ENCODE measurements at places on chromosomes 3 and 15.

DNA sequence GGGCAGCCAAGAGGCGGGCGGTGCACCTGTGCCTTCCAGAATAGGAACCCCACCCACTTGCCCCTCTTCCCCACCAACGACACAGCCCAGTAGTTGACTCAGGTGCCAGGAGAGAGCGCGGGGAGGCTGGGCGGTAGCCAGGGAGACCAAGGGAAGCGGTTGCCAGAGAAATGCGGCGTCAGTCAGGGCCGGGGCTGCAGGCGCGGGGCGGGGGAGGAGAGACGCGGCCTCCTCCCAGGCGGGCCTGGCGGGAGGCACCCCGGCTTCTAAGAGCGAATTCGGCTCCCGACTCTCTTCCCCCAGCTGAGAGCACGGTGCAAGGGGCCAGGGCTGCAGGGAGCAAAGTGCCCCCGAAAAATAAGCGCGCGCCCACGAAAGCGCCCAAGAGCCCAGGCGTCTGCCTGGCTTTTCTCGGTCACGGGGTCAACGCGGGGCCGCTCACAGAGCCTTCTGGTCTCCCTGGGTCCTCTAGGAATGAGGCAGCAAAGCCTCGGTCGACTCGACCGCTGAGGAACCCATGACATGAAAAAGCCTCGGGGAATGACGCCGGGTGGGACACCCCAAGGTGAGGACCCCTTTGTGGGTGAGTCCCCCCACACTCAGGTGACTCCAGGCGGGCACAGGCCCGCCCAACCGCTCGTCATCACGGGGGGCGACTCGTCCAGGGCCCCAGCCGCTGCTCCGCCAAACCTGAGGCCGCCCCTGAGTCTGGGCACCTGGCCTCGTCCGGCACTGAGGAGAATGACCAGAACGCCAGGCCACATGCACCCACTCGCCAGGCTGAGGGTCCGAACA, 716 bp downstream of the CPEB1 start:
- H3K27me3 ChIP-seq: peaks cover 37% of the 10 kb centered on the region
- DNase-seq: peak; percentile 21
- H3K4me1 ChIP-seq: peaks cover 13% of the 10 kb centered on the region
- no peaks in the 10 kb centered on the region for H3K36me3 ChIP-seq
- H3K4me3 ChIP-seq: peak overlapping the region; percentile 14

GRCh38 chr15:68330416-68330815, 52.9 kb downstream of the FEM1B start:
- H3K4me1 ChIP-seq: peaks cover 29% of the 10 kb centered on the region
- H3K27ac ChIP-seq: no peak overlapping the region
- no peak for DNase-seq
- H3K4me3 ChIP-seq: no peak overlapping the region
- no peaks in the 10 kb centered on the region for H3K36me3 ChIP-seq

DNA sequence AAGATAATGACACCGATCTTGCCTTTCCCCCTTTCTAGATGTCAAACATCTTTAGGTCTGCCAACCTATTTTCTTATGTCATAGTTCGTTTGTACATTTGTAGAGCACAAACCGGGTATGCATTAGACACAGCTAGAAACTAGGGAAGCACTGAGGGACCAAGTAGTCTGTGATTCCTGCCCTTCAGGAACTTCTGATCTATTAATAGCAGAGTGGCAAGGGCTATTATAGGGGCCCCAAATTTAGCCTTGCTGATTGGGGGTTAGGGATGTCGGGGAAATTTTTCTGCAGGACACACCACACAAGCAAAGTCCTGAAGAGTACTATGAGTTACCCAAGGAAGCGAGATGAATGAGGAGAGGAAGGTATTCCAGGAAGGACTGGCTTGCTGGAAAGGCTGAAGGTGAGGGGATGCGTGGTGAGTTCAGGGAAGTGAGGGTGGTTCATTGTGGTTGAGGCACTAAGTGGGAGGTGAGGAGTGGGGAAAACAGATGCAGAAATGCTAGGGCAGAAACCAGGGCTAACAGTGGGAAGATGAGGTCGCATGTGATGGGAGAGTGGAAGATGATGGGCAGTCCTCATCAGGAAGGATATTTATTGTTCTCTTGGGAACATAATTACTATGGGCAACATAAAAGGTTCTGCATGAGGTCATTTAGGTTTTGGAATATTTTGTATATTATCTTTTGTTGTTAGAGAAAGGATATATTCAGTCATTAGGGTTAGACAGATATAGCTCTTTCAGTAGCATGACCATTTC, 144.3 kb downstream of the CMSS1 start:
- H3K4me1 ChIP-seq: peaks cover 9% of the 10 kb centered on the region
- no peak overlapping the region for H3K4me3 ChIP-seq
- no peaks in the 10 kb centered on the region for H3K27me3 ChIP-seq

- no peaks in the 10 kb centered on the region for H3K36me3 ChIP-seq
- no peak overlapping the region for H3K27ac ChIP-seq
Observed at GRCh38 chr3:78148986-78149717, 1109.3 kb downstream of the ROBO2 start.

DNA sequence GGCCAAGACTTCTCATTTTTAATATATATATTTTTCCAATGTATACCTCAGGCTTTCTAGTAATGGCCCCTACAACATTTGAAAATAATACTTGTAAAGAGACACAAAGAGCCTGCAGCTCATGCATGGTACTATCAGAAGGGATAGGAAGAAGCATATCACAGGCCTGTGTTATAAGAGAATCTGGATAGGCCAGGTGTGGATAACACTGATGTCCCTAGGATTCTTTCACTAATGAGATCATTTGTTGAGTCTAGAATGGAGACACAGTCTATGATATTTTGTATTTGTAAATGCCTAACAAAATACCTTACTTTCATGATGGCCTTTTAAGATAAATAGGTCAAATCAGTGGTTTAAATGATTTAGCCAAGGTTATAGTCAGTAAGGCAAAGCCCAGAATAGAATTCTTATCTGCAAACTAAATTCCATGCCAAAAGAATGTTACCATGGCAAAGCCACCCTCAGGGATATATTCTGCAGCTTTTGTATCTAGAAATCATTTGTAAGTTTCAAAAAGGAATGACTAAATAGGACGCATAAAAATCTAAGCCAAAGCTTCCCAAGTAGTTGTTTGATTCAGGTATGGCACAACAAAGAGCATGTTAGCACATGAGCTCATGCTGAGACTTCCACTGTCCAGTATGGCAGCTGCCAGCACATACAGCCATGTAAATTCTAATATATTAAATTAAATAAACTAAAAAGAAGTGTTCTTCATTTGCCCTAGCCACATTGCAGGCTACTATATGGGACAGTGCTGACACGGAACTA, 10.0 kb downstream of the DCP1A start:
- no peak overlapping the region for H3K4me3 ChIP-seq
- no peak overlapping the region for H3K27ac ChIP-seq
- H3K27me3 ChIP-seq: no peaks in the 10 kb centered on the region
- peaks cover 5% of the 10 kb centered on the region for H3K4me1 ChIP-seq

GRCh38 chr15:70429056-70429722, 331.5 kb upstream of the TLE3 start:
- DNase-seq: no peak
- no peak overlapping the region for H3K27ac ChIP-seq
- H3K36me3 ChIP-seq: no peaks in the 10 kb centered on the region

DNA sequence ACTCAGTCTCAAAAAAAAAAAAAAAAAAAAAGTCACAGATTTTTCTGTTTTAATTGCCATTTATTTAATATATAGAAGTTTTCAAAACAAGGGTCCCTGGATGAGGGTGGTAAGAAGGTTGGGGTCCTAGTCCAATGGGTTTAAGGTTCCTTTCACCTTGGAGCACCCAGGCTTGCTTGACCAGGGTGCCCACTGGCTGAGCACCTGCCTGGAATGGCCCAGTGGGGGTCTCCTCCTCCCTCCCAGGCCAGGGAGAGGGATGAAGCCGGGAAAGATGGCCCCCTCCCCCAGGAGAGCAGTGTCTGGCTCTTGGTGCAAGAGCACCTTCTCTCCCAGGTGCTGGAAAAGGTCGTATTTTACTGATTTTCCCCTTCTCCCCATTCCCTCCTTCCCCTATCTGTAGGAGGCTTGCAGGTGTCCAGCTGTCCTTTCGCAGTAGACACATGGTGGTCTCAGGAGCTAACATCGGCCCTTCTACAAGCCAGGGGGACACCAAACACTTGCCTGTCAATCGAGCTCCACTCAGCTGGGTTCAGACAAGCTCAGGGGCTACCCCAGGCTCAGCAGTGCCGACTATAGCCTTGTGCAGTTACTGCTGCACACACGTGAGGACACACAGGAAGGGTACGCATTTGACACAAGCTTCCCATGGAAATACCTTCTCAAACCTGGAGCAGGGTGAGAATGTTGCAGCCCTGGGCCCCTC, 112.3 kb upstream of the KLF13 start:
- H3K4me1 ChIP-seq: peaks cover 16% of the 10 kb centered on the region
- H3K36me3 ChIP-seq: no peaks in the 10 kb centered on the region
- no peak overlapping the region for H3K27ac ChIP-seq
- H3K27me3 ChIP-seq: no peaks in the 10 kb centered on the region

DNA sequence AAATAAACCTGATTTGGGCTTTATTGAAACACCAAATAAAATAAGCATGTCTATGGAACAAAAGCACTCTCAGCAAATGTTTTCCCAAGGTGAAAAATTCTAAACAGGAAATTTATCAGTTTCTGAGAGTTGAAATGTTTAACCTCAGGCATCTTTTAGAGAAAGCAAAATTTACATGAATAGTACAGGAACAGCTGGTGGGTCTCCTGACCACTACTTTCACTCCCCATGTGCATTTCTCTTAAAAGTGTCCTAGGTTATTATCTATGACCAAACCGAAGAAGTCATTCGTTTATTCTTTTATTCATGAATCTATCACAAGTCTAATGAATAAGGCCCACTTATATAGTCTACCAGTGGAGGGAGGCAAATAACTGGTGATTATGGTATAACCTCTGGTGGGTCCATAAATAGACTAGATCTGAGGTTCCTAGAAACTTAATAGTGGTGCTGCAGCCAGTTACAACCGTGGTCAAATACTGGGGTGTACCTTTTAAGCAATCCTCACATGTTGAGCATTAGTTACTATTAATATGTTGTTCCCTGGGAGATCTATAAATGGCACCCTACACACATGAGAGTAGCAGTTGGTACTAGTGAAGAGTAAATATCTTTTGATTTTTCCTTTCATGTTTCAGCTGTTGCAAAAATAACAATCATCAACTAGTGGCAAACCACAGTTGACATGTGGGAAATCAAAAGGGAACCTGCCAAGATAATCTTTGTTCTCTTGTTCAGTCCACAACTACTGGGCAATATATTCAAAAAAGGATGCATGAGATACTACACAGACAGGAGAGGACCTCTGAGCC, 169.3 kb upstream of the STAC start:
- H3K27ac ChIP-seq: no peak overlapping the region
- H3K4me3 ChIP-seq: no peak overlapping the region
- no peaks in the 10 kb centered on the region for H3K27me3 ChIP-seq
- DNase-seq: no peak
- H3K36me3 ChIP-seq: no peaks in the 10 kb centered on the region

DNA sequence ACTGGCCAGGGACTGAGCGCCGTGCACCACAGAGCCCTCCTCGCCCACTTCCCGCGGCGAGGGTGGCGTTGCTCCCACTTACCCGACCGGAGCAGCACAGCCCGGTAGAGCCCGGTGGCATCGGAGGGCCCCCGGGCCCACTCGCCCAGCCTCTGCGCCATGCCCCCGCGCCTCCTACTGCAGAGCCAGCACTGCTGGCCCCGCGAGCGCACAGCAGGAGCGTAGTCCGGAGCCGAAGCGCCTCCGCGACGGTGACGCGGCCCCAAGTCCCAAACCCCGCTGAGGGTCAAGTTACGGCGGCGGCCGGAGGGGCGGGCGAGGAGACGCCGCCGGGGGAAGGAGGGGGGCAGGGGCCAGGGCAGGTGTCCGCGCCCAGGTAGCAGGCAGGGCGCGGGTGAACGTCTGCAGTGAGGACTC, 9.6 kb upstream of the FAM107A start:
- peaks cover 5% of the 10 kb centered on the region for H3K36me3 ChIP-seq
- no peak overlapping the region for H3K27ac ChIP-seq
- peaks cover 19% of the 10 kb centered on the region for H3K4me1 ChIP-seq
- DNase-seq: no peak
- H3K4me3 ChIP-seq: no peak overlapping the region

- no peaks in the 10 kb centered on the region for H3K27me3 ChIP-seq
- H3K36me3 ChIP-seq: peaks cover 9% of the 10 kb centered on the region
- H3K27ac ChIP-seq: no peak overlapping the region
Observed at GRCh38 chr3:11335056-11335608, 62.9 kb downstream of the ATG7 start.

- no peak overlapping the region for H3K27ac ChIP-seq
- H3K27me3 ChIP-seq: no peaks in the 10 kb centered on the region
- no peak for DNase-seq
- H3K36me3 ChIP-seq: peaks cover 34% of the 10 kb centered on the region
- H3K4me3 ChIP-seq: no peak overlapping the region
Observed at GRCh38 chr3:170278627-170279026, 56.4 kb downstream of the PRKCI start.

DNA sequence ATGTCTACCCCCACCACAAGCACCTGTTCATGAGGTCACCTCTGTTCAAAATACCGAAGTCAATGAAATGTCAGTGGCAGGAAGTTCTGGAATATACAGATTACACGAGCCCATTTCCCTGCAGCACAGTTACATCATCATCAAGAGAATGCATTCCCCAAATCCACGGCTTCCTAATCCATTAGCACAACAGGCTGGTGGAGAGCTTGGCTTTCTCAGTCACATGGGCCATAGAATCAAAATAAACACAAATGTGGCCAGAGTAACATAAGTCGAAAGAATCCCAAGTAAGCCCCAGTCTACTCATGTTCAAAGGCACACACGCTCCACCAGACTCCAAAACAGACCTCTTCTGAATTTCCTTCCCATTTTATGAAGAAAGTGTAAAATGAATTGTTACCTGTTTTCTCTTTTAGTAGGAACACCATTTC, 419.3 kb downstream of the MAGI1 start:
- no peak overlapping the region for H3K27ac ChIP-seq
- H3K27me3 ChIP-seq: no peaks in the 10 kb centered on the region
- H3K4me3 ChIP-seq: no peak overlapping the region
- H3K4me1 ChIP-seq: no peaks in the 10 kb centered on the region
- no peaks in the 10 kb centered on the region for H3K36me3 ChIP-seq

DNA sequence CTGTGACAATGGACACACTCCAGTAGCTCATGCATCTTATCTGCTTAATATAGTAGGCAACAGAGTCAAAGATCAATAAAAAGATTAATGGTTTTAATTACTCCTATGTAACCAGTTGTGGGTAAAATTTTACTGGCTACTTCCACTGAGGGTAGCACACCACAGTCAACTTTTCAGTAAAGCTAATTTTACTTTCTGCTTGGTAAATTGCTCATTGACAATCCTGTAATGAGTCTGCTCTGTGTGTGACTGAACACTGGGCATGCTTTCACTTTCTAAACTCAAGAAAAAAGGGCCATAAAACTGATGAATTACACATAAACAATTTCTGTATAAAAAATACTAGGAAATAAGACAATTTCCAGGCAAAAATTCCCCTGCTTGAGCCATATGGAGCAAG, 838.3 kb downstream of the VGLL3 start:
- H3K36me3 ChIP-seq: no peaks in the 10 kb centered on the region
- DNase-seq: no peak
- H3K27me3 ChIP-seq: no peaks in the 10 kb centered on the region
- H3K27ac ChIP-seq: no peak overlapping the region

Data from activated naive CD8-positive, alpha-beta T cell treated with anti-CD3 and anti-CD28 coated beads, Interleukin-2, amount 50 U/mL, for 24 hours (primary cell).